ENCODE measurements at places on chromosomes 1 and 21. TPM values are rescaled to one million over a fixed set of nuclear protein-coding genes. Genes with fewer than 3 reads are reported as not detected.

DNA sequence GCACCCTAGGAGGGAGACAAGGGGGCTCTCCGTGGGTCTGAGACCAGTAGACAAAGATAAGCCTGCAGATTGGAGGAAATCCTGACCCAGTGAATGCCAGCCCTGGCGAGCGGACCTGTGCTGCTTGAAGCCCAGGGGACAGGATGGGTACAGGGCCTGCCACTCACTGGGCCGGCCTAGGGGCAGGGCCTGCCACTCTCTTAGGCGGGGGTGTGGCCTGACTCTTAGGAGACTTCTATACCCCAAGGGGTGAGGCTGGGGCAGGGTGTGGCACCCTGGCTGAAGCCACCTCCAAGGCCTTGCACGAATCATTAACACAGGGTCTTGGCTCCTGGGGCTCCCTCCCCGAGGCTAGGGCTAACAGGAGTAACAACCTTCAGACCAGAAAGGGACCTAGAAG, 30.7 kb downstream of the TRIM62 start:
- no peak for DNase-seq

- no peak for DNase-seq
Observed at GRCh38 chr1:51664421-51665240, 47.7 kb downstream of the OSBPL9 start.

The PRKAB2 gene
- 33.1 TPM for total RNA-seq

The FNDC10 gene
- total RNA-seq, result 0.62 TPM

The RIMS3 gene
- total RNA-seq, result 0.49 TPM

GRCh38 chr1:63563745-63564144, 29.5 kb upstream of the PGM1 start:
- no peak for DNase-seq

- DNase-seq, result peak; percentile 43
Observed at GRCh38 chr1:71882226-71882625, 400.1 kb downstream of the NEGR1 start.

- no peak for DNase-seq
Observed at GRCh38 chr1:85659174-85659573, 49.1 kb downstream of the ZNHIT6 start.

- peak; percentile 56 for DNase-seq
Observed at GRCh38 chr1:42173155-42173933, 8.8 kb upstream of the GUCA2A start.

DNA sequence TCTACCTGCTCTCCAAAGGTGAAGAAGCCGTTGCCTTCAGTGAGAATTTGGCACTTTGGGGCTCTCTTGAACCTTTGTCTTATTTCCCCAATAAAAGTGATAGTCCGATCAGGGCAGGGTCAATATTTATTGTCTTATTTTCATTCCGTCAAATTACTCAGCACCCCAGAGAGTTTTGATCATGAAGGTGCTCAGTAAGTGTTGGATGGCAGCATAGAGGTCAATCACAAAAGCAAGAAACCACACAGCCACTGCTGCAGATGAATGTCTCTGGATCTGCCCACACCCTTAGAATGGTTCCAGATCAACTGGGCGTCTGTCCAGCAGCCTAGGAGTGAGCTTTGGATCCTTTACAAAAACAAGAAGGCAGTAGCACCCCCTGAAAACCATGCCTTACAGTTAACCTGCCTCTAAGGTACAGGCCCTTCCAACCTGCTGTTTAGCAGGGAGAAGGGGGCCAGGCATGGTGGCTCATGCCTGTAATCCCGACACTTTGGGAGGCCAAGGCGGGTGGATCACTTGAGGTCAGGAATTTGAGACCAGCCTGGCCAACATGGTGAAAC, 97.3 kb downstream of the PSMG1 start:
- DNase-seq, result no peak

DNA sequence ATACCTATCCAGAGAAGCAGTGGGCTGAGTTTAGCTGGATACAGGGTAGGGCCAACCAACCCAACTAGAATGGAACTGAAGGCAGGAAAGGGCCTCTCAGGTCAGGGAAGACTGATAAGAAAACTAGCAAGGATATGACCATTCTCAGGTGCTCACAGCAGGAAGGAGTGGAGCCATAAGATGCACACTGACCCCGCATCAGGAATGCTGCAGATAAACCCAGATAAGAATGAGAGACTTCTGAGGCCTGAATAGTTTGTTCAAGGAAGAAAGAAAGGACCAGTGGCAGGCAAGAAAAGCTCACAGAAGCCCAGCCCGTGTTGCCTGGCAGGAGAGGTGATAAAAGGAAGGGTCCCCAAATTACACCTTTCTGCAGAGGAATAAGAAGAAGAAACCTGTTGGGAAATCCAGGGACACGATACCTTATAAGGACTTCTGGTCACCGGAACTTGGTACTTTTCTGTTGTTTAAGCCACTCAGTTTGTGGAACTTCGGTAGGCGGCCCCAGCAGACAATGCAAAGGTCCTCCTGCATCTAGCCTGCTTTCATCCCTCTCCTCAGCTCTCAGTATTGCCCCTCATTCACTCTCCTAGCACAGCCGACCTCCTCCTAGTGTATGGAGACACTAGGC, 58.9 kb downstream of the ATP1A1 start:
- DNase-seq, result no peak

- peak; percentile 59 for DNase-seq
Observed at GRCh38 chr1:118900643-118901440, 87.3 kb downstream of the TBX15 start.

The SMCP gene
- not detected for total RNA-seq

- no peak for DNase-seq
Observed at GRCh38 chr21:46542588-46543124, 62.2 kb downstream of the S100B start.

DNA sequence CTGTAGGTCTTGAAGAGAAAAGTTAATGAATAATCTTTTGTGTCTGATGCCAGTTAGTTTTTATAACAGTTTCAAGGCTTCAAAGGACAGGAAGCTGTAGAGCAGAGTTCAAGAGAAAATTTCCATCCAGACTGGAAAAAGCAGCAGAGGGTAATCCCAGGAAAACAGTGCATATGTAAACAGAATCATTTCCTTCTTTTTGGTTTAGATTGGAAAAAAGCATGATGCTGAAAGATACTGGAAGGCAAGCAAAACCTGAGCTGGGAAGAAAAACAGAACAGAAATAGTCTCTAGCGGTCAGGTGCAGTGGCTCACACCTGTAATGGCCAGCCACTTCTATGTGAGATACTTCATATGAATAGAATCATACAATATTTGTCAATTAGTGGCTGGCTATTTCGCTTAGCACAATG, 71.9 kb downstream of the ZSWIM5 start:
- DNase-seq, result peak; percentile 21
